ENCODE measurements at places on chromosomes 5 and 9.
A peak's percentile ranks its signal among the peaks of the same experiment; 100 is the strongest.

DNA sequence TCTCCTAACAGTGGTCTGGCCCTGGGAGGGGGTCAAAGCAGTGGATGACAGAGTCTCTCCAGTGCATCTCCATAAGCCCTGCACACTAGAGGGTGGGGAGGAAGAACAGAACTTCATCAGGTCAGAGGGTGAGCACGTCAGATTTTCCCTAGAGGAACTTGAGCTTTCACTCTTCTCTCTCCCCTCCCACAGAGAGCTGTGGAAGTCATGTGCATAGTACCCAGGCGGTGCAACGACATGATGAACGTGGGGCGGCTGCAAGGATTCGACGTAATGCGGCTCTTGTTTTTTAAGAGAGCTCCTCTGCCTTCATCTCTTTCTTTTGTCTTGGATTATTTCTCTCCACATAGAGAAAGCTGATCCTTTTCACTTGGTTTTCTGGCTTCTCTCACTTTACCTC is 100.2 kb upstream of the OTULINL start:
- no peak for DNase-seq

- no peak for DNase-seq
These were observed 140.8 kb downstream of the CEP120 start for GRCh38 chr5:123282444-123282843.

- DNase-seq, result no peak
These were observed 5.0 kb downstream of the RELL2 start for GRCh38 chr5:141641634-141642267.

- no peak for DNase-seq
These were observed 65.2 kb downstream of the JMY start for GRCh38 chr5:79301046-79301712.

DNA sequence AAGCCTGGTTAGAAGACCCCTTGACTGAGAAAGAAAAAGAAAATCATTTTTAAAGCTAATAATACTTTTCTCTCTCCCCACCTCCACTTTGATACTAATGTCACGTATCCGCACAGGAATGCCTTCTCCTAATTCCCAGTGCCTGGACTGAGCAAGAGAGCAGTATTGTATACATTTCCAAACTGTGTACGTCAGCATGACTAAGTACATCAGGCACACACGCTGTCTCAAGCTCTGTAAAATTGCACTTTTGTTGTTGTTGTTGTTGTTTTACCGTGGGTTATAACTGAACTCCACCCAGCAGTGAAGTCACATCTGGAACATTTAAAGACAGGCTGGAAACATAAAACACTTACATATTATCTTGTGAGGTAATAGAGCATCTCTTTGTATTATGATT is 407.6 kb downstream of the DNAH5 start:
- no peak for DNase-seq

GRCh38 chr5:156148301-156148700 is 178.7 kb upstream of the SGCD start:
- no peak for DNase-seq

- DNase-seq, result no peak
These were observed 46.8 kb downstream of the GRIN3A start for GRCh38 chr9:101691657-101692056.

DNA sequence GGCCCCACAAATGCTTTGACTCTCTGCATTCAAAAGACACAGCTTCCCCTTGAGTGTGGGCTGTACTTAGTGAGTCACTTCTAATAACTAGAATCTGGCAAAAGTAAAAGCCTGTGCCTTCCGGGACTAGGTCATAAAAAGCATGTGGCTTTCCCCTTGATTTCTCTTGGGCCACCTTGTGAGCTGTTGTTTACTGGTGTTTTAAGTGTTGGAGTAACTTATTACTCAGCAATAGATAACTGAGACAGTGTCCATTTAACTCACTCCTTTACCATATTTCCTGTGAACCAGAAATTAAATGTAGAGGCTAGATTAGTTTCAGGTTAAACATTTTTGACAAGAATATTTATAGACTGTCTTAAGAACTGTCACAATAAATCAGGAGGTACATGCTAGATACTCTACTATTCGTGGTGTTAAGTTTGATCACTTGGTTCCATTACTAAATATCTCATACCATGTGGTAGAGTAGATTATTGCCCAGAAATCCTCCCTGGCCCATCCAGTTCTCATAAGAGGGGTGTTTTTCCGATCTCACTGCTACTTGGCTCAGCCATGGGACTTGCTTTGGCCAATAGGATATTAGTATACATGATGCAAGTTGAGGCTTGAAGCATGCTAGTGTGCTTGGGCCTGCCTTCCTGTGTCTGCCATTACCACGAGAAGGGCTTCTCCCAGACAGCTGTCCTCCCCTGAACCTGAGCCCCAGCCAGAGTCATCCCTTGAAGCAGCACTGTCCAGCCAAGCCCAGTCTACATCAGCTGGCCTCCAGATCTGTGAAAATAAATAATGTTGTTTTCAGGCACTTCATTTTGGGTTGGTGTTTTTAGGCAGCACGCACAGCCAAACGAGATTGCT is 10.4 kb upstream of the CMBL start:
- DNase-seq, result no peak

GRCh38 chr5:6759401-6759800 is 46.2 kb downstream of the TENT4A start:
- no peak for DNase-seq

- no peak for DNase-seq
These were observed 121.1 kb upstream of the SLC25A48 start for GRCh38 chr5:135713161-135713915.

GRCh38 chr5:109242518-109242917 is 167.3 kb downstream of the PJA2 start:
- DNase-seq, result no peak

DNA sequence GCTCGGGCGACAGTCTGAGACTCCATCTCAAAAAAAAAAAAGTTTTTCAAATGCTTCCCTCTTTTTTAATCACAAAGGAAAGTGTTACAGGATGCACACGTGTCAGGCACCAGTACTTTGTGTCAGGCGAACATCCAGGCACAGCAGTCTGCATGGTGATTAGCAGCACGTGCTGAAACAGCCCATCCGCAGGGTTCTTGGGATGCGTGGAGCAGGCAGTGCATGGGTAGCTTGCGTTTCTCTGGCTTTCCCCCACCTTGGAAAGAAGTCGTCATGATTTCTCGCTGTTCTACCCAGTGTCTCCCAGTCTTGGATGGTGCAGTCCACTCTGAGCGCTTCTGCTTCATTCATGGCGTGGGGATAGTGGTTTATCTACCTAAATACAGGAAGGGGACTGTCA is 35.4 kb downstream of the GPR107 start:
- no peak for DNase-seq

- peak; percentile 1 for DNase-seq
These were observed 244.0 kb downstream of the EPB41L4A start for GRCh38 chr5:112174959-112175594.

DNA sequence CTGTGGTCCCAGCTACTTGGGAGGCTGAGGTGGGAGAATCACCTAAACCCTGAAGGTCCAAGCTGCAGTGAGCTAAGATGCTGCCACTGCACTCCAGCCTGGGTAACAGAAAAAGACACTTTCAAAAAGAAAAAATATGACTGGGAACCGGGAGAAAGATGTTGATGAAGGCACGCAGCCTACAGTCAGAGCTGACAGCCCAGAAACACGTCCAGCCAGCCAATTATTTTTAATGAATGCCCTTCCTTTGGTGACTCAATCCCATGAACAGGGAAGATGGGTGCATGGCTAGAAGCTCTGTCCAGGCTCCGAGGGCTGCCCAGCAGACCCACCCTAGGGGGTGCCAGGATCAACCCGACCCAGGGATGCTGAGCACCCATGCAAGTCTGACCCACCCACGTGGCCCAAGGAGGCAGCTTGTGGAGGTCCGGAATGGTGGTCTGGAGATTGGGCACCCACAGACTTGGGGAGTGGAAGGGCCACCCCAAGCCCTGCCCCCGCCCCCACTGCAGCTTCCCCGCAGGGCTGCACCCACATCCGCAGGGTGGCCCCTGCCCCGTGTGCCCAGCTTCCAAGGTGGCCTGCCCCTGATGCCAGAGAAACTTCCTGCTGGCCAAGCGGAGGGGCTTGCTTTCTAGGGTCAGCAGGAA is 51.0 kb downstream of the ADAMTS2 start:
- no peak for DNase-seq

- DNase-seq, result no peak
These were observed 982.2 kb downstream of the TLE1 start for GRCh38 chr9:80707120-80707519.

DNA sequence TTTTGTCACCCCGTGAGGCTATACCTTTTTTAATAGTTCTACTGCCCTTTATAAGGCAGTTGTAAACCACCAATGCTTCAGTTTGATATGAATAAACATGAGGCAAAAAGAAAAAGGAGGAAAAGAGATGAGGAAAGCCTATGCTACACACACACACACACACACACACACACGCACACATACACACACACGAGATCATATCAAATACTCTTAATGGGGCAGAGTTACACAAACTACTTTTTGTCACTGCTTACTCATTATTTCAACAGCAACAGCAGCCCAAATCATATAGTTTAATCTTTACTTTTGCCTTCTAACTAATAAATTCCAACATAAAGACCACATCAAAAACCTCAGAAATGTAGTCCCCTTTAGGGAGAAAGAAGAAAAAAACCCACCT is 116.8 kb upstream of the PAM start:
- DNase-seq, result no peak

GRCh38 chr9:116174347-116174746 is 20.8 kb downstream of the PAPPA start:
- no peak for DNase-seq

DNA sequence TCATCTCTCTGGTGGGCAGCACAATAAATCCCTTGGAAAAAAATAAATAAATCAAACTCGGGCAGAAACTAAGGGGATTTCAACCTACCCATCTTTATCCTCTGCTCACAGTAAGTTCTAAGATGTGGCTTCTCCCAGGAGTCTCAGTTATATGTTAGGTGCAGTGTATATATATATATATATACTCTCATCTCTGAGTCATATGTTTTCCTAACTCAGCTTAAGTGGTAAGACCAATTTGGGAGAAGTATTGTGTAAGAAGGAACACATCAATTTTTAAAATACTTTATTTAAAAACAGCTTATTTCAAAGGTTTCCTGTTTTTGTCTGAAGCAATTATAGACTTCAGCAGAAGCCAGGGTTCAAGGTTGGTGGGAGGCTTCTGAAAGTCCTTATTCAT is 20.3 kb upstream of the OSMR start:
- DNase-seq, result no peak

- DNase-seq, result no peak
These were observed 38.7 kb upstream of the NEK6 start for GRCh38 chr9:124218987-124219461.

- DNase-seq, result peak; percentile 33
These were observed 139.9 kb downstream of the PIP5K1B start for GRCh38 chr9:68844631-68845612.

DNA sequence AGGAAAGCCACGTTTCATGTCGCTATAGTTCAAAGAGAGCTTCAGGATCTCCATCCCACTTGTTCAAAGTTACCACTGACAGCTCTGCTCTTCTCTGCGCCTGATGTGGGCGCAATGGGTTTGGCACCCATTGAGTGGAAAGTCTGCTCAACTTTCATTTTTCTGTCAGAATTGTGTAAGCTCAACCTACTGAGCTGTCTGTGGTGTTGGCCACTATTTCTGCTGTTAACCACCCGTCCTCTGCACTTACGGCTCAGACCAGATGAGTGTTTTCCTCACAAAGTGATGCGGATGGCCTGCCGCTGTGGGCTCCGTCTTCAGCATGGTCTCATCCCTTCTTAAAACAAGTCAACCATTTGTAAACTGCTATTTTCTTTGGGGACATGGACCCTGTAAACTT is 131.2 kb downstream of the WNK2 start:
- no peak for DNase-seq

DNA sequence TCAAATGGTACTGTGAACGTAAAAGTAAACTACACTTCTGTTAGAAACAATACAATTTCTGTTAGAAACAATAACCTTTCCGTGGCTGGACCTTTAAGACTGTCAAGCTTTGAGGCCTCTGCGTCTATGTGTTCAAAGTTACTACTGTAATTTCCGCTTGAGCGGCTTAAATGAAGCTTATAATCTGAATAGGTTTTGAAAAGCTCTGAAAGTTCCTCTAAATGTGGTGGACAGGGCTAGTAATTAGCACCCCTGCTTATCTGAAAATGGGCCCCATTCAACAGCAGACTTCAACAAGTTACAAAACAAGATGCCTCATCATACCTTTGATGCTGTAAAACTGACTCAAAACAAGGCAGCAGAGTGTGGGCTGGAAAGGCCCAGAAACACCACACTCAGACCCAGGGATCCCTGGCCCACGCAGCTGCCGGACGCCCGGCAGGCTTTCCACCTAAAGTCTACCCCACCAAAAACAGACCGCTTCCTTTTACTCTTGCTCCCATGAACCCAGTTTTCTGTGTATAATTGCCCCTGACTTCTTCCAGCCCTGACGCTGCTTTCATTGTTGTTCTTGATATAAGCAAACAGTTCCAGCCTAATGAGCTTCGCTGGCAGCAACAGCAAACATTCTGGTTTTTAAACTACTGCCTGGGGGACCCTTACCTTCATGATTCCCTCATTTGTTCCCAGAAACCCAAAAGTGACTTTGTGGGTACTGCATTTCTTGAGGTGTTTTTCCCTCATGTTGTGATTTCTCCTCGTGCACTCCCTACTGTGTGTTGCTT is 66.7 kb downstream of the TLE1 start:
- no peak for DNase-seq

GRCh38 chr5:176366232-176366894 is 1.1 kb downstream of the ARL10 start:
- DNase-seq, result no peak

- no peak for DNase-seq
These were observed 56.7 kb downstream of the ARHGAP26 start for GRCh38 chr5:142826741-142827492.

DNA sequence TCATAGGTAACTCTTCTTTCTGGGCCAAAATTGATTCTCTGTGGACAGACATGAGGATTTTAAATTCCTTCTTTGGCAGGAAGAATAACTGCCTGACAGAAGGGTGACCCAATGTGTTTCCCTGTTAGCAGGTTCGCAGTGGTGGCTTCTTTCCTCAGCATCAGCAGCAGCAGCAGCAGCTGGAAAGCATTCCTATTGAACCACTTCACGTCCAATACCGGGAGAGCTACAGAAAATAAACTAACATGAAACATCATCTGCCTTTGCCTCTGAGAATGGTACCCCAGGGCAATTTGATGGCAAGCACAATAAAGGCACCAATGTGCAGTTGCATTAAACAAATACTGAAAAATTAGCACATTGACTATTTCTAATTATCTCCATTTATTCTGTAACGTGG is 214.5 kb downstream of the TMEM167A start:
- DNase-seq, result peak; percentile 63

- DNase-seq, result no peak
These were observed 69.0 kb downstream of the SHC3 start for GRCh38 chr9:89109666-89110065.

- no peak for DNase-seq
These were observed 2.6 kb downstream of the TEX10 start for GRCh38 chr9:100350188-100350587.

- DNase-seq, result peak; percentile 31
These were observed 623 bp upstream of the TRIM36 start for GRCh38 chr5:115170134-115170928.

DNA sequence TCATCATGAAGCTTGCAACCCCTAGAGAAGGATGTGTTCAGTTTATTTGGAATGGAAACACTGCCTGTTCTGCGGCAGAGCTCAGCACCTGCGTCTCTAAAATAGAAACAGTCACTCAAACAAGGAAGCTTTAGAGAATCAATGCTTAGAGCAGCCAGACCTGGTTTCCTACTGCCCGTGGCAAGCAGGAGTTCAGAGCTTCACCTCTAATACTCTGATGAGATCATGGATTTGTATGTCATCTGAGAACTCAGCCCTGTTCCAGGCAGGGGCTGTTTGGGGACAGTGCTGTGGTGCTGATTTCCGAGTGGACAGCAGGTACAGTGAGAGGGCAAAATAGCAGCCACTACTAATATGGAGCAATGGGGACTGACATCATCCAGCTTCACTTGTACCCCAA is 236.0 kb upstream of the IRX1 start:
- DNase-seq, result no peak

Measured in NCI-H1930 (cell line).